ENCODE measurements at places on chromosomes 13 and 19.

GRCh38 chr13:48485432-48485831 is 47.4 kb downstream of the RCBTB2 start:
- peaks cover 40% of the 10 kb centered on the region for H3K36me3 ChIP-seq
- no peak for ATAC-seq
- no peak overlapping the region for H3K27ac ChIP-seq
- H3K4me3 ChIP-seq, result no peak overlapping the region

DNA sequence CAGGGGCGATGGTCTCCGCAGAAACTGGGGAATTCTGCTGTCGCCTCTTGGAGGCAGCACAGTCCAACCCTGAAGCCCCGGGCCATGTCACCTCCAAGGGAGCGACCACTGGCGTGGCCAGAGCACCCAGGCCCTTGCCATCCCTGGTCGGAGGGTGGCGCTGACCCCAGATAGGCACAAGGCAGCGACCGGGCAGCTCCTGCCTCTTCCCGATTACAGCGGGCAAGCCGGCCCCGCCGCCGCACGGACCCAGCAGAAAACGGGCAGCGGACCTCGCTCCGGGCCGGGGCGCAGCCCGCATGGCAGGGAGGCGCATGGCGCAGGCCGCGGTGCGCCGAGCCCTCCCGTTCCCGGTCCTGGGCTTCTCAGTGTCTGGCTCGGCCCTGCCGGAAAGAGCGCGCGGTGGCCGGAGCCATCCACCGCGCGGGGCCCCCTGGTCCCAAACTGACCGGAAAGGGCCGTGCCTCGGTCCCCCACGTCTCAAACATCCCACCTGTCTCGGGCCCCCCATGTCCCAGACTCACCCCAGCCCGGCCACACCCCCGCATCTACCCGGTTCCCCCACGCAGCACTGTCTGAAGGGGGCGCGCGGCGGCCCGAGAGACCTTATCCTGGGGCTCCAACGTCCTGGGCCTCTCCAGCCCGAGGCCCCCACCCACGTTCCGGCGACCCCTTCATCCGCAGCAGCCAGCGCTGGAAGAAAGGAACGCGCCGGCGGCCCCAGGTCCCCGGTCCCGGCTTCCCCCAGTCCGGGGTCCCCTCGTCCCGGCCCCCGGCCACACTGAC is 727 bp downstream of the CERS1 start:
- peaks cover 30% of the 10 kb centered on the region for H3K4me1 ChIP-seq
- H3K27ac ChIP-seq, result no peak overlapping the region
- ATAC-seq, result peak; percentile 26
- peak overlapping the region; percentile 52 for H3K4me3 ChIP-seq
- H3K36me3 ChIP-seq, result no peaks in the 10 kb centered on the region

GRCh38 chr13:31978021-31978420 is 53.6 kb upstream of the FRY start:
- H3K36me3 ChIP-seq, result no peaks in the 10 kb centered on the region
- H3K27ac ChIP-seq, result no peak overlapping the region
- H3K4me3 ChIP-seq, result no peak overlapping the region

DNA sequence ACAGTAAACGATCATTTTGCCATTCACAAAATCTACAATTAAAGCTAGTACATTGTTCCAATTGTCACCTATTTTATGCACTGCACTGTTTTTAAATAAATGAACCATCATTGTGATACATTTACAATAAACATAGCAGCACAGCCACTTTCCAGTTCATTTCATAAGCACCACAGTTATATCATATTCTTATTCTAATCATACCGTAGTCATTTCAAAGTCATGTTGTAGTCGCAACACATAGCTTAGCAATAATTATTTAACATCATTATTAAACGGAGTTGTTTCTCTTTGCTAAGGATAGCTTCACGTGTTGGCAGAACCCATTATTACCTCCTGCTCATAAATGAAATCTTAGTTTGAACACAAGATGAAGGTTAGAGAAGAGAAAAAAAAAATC is 2.2 kb upstream of the PCDH9 start:
- H3K27me3 ChIP-seq, result no peaks in the 10 kb centered on the region
- H3K27ac ChIP-seq, result peak overlapping the region; percentile 78
- no peaks in the 10 kb centered on the region for H3K4me1 ChIP-seq
- ATAC-seq, result no peak
- no peaks in the 10 kb centered on the region for H3K36me3 ChIP-seq

- ATAC-seq, result no peak
- H3K27ac ChIP-seq, result no peak overlapping the region
- no peaks in the 10 kb centered on the region for H3K4me1 ChIP-seq
Measured at GRCh38 chr13:24605923-24606372, 74.3 kb upstream of the ATP12A start.

DNA sequence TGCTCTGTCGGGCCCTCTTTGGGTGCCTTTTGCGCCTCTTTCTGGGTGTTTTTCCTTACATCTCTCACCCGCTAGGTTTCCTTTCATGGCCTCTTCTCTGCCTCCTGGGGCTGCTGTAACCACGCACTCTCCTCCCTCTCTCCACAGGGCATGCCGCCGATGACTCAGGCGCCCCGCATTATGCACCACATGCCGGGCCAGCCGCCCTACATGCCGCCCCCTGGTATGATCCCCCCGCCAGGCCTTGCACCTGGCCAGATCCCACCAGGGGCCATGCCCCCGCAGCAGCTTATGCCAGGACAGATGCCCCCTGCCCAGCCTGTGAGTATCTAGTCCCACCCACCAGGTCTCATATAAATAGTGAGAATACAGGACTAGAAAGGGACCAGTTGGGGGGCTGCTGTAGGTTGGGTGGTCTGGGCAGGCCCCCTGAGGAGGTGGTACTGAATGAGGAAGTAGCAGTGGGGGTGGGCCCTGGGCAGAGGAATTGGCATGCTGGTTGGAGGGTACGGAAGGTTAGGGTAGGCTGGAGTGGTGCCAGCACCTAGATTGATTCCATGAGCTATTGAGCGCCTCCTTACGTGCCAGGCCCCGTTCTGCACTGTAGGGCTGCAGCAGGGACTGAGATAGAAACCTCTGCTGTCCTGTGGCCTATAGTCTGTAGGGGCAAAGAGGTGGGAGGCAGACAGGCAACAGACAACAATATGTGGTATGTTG is 11.9 kb downstream of the SNRPA start:
- no peaks in the 10 kb centered on the region for H3K27me3 ChIP-seq
- no peak for ATAC-seq
- H3K4me1 ChIP-seq, result no peaks in the 10 kb centered on the region
- no peak overlapping the region for H3K27ac ChIP-seq

- no peaks in the 10 kb centered on the region for H3K27me3 ChIP-seq
- H3K4me3 ChIP-seq, result peak overlapping the region; percentile 60
- peak overlapping the region; percentile 87 for H3K27ac ChIP-seq
- no peaks in the 10 kb centered on the region for H3K4me1 ChIP-seq
- no peaks in the 10 kb centered on the region for H3K36me3 ChIP-seq
Measured at GRCh38 chr13:99605420-99606323, 104.4 kb downstream of the TM9SF2 start.

DNA sequence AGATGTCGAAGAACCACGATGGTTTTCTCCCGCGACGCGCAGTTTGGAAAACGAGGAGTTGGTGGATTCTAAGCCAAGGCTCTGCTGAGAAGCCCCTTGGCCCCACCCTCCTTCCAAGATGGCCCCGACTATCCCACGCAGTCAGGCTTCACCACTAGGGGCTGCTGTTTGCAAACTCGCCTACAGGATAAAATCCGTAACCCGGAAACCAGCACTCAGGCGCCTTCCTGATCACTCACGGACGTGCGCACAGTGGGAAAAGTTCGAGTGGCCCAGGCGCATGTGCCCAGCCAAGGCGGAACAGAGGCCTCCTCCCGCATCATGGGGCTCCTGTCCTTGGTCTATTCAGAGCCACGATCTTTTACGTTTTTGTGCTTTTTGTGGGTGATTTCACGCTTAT is 19.2 kb upstream of the UQCR11 start:
- H3K4me3 ChIP-seq, result no peak overlapping the region
- H3K27me3 ChIP-seq, result no peaks in the 10 kb centered on the region
- ATAC-seq, result peak; percentile 59
- H3K27ac ChIP-seq, result no peak overlapping the region
- H3K4me1 ChIP-seq, result no peaks in the 10 kb centered on the region

- H3K27ac ChIP-seq, result no peak overlapping the region
- no peak overlapping the region for H3K4me3 ChIP-seq
- H3K4me1 ChIP-seq, result no peaks in the 10 kb centered on the region
- no peaks in the 10 kb centered on the region for H3K27me3 ChIP-seq
Measured at GRCh38 chr13:109480011-109480955, 306.1 kb downstream of the IRS2 start.

DNA sequence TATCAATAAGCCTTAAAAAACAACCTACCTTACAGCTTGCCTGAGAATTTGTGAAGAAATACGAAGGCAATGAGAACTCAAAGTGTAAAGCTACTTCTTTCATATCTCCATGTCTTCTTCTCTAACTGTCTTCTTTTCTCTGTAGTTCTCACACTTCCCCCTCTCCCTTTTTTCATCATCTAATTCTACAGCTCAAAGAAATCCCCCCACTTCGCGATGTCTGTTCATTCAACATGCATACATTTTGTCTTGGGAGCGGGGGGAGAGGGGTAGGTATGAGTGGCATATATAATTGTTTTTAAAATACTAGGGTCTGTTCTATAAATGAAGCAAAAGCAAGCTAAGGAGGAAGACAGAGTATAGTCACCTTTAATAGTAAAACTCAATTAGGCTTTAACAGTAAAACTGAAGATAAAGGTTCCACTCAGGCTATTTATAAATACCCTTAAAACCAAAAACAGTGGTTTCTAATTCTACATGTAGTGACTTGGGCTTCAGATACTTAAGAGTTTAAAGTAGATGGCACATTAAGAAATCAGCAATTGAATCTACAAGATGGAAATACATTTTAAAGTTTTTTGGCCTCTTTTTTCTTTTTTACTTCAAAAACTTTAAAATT is 106.9 kb downstream of the KLF12 start:
- H3K27ac ChIP-seq, result no peak overlapping the region
- no peak for ATAC-seq
- H3K4me1 ChIP-seq, result no peaks in the 10 kb centered on the region

GRCh38 chr13:31067416-31068118 is 94.1 kb downstream of the HSPH1 start:
- H3K36me3 ChIP-seq, result no peaks in the 10 kb centered on the region
- H3K27ac ChIP-seq, result no peak overlapping the region
- no peak overlapping the region for H3K4me3 ChIP-seq
- no peak for ATAC-seq
- no peaks in the 10 kb centered on the region for H3K4me1 ChIP-seq

All from gastroesophageal sphincter (tissue), 4 donors.